AG10803 (cell line): ENCODE measurements at places on chromosomes 6 and 20.
A peak's percentile ranks its signal among the peaks of the same experiment; 100 is the strongest.

DNA sequence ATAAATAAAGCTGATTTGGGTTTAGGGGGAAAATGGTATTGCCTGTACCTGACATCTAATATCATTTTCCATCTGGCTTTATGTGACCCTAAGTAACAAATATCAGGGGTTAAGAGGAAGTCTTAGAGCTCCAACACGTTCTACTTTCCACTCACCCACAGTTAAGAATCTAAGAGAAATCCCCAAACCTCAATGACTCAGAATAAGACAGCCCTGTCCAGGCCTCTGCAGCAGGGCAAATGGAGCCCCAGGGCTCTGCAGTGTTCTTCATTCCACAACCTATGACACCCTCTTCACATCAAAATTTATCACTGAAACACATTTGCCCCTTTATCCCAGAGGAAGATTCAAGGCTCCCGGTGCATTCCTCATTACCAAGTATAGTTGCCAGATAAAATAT, 20.3 kb upstream of the TENT5A start:
- peak; percentile 56 for DNase-seq

DNA sequence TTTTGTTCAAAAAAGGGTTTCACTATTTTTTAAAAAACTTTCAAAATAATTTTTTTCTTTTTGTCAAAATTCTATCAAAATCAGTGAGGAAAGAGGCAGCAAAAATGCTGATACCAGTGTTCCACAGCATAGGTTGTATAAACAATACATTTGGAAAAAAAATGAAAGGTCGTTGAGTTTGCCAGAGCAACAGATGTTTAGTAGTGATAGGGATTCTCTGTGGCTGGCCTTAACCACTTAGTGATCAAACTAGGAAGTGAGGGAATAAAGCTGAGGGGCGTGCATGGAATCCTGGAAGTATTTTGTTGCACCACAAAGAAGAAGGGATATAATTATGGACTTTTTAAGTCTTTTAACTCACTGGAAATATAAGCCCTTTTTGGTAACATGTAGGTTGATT, 555.3 kb upstream of the CHD6 start:
- DNase-seq: no peak

DNA sequence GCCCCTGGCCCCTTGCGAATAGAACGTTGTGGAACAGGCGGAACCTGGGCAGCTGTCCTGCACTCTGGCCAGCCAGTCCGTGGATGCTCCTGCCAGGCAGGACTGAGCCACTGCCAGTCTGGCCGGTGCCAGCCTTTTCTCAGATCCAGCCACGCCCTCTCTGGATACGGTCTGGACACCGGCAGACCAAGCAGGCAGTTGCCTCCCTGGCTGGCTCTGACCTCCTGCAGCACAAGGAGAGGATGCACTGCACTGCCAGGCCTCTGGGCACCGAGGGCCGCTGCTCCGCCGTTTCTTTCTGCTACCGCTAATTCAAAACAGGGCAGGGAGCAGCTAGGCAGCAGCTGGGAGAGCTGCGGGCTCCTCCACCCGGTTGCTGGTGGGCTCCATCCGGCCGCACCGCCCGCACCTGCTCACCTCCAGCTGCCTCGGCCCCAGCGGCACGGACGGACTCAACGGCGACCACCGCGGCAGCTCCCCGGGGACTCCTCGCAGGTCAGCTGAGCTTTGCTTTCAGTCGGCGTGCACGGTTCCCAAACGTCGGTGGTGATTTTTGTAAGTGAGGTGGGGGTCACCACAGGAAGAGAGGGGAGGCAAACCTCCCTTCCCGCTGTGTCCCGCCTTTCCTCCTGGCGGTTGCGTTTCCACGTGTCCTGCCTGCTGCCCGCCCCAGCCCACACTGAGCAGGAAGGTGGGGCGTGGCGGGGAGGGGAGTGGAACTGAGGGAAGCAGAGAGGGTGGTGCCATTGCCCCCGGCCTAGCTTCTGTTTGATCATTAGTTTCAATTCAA, 30.3 kb upstream of the AFDN start:
- no peak for DNase-seq

- DNase-seq: no peak
Measured at GRCh38 chr6:107645740-107646139, 155.8 kb downstream of the SOBP start.
